Right renal pelvis (tissue), 4 donors: ENCODE measurements at places on chromosomes 3 and 15.

- no peak for DNase-seq
These were observed 315.9 kb downstream of the FEZF2 start for GRCh38 chr3:62057339-62058047.

DNA sequence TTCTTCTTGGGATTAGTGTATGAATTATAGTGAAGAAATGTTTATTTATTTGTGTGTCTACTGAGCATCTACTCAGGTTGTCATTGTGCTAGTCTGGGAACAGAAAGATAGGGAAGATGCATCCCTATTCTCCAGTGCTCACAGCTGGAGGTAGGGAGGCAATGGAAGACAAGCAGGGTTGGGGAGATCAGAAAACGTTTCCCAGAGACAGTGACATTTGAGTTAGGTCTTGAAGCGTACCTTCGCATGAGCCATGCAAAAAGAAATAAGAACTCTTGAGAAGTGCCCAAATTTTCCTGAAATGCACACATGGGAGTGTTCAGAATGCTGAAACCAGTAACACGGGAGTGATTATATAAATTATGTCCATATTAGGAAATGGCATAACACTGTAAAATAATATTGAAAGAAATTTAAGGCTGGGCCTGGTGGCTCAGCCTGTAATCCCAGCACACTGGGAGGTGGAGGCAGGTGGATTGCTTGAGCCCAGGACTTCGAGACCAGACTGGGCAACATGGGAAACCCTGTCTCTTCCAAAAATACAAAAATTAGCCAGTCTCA lies 5.3 kb upstream of the CEMIP start:
- no peak for DNase-seq

DNA sequence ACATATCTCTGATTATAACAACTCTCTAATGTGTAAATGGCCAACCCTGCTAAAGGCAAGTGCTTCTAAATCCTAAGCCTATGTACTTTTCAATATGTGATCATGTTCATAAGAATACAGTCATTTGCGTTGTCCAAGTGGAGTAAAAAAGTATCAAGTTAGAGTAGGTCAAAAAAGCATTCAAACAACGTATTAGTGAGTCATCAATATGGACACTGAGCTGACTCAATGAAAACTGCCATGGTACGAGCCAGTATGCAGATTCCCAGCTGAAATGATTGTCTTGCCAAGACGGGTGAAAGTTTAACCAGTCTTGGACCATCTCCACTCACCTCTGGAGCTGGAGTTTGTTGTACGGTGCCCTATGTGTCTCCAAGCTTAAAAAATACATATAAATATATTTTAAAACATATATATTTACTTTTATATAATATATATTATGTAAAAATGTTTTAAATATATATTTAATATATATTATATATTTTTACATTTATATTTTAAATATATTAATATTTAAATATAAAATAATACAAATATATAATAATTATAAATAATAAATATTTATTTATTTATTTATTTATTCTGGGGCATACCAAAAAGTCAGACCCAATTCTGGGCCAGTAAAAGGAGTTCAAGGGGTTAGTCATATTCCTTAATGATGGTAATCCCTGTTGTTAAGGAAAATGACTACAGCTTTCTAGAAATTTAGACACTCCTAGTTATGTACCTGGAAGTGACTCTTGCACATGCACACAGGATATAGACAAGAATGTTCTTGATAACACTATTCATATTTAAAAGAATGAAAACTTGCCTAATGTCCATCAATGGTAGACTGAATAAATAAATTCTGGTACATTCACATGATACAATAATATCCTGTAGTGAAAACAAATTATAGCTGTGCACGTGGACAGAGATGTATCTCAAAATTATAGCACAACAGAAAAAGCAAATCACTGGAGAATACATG lies 27.2 kb downstream of the PLSCR4 start:
- DNase-seq: no peak

DNA sequence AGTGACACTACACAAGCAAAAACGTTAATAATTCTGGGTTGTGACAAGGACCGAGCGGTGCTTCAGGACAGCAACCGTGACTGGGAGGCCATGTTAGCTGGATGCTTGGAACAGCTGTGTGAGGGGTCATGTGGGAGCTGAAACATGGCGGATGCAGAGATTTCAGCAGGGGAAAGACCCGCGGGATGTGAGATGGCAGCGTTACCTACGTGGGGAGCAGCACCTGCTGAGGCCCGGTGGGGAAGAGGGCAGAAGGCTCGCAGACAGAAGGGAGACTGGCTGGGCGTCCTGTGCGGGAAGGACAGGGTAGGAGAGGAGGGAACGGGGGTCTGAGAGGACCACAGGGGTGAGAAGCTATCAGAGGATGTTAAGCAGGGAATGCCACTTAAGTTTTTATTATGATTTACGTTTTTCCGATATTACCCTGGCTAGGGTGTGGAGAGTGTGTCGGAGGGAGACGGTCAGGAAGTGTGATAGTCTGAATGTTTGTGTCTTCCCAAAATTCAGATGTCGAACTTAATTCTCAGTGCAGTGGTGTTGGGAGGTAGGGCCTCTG lies 228.8 kb upstream of the LYSMD4 start:
- no peak for DNase-seq

- no peak for DNase-seq
These were observed 23.6 kb downstream of the RHCG start for GRCh38 chr15:89472785-89473256.

- DNase-seq: no peak
These were observed 147.2 kb downstream of the FNDC3B start for GRCh38 chr3:172186607-172187006.

DNA sequence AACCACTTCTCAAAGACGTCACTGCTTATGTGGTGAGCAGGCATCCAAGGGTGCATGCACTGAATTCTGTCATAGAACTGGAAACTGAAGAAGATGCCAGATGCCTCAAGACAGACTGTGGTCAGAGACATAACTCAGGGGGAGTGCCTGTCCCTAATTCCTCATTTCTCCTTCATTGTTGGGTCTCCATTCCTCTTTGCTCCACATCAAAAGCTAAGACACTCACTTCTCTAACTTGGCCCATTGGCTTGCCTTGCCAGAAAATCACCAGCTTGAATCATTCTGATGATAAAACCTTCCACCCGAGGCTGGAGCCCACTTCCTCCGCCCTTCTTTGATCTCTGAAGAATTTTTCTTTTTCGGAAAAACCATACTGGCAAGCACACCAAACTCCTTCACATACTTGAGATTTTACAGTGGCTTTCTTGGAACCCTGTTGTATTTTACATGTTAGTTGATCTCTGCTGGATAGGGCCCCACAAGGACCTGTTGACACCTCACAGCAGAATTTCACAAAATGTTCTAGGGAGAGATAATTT lies 69.9 kb downstream of the COL8A1 start:
- no peak for DNase-seq

DNA sequence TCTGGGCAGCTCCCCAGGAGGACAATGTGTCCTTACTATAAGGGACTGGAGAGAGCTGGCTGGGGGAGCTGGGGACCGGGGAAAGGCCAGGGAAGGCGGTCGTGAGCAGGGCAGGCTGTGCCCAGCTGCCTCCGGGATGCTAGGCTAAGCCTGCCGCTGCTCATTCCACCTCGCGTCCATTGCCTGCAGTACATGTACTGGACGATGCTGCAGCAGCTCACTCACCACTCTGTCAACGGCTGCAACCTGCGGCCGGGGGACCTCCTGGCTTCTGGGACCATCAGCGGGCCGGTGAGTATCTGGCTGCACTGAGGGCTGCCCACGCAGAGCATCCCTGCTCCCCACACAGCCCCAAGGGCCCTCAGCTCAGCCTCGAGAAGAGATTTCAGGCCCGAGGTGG lies 27.1 kb downstream of the FAH start:
- DNase-seq: no peak

DNA sequence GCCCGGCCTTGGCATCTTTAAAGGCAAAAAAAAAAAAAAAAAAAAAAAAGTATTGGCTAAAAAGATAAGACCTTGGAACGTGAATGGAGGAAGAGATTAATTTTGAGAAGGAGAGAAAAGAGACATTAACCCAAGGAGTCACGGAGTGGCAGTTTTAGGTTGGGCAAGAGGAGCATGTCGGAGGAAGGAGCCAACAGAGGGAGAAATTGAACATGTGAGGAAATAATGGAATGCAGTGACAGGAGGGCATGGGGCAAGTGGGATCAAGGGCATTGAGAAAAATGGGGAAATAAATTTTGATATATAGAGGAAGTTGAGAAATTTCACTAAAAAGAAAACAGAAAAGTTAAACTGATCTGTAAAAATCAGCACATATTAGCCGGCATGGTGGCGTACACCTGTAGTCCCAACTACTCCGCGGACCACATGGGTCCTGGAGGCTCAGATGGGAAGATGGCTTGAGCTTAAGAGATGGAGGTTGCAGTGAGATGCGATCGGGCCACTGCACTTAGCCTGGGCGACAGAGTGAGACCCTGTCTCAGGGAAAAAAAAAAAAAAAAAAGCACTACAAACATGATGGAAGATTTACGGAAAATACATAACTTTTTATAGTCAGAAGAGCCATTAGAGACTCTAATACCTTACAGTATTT lies 1.2 kb downstream of the HAUS2 start:
- no peak for DNase-seq

GRCh38 chr3:150238048-150238802 lies 169.9 kb upstream of the TSC22D2 start:
- no peak for DNase-seq

DNA sequence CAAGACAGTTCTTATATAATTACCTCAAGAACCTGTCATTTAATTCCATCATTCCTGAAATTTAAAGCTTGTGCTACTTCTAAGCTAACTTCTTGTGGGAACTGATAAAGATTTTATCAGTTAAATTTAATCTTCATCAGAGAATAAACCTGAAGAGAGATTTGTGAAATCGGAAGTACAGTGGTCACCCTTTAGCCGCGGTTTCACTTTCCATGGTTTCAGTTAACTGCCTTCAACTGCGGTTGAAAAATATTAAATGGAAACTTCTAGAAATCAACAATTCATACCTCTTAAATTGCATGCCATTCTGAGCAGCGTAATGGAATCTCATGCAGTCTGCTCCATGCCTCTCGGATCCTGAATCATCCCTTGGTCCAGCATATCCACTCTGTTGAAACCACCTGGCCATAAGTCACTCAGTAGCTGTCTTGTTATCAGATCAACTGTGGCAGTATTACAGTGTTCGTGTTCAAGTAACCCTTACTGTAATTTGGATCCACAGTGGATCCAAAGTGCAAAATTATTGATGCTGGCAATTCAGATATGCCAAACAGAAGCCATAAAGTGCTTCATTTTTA lies 626.1 kb downstream of the CADM2 start:
- DNase-seq: no peak

DNA sequence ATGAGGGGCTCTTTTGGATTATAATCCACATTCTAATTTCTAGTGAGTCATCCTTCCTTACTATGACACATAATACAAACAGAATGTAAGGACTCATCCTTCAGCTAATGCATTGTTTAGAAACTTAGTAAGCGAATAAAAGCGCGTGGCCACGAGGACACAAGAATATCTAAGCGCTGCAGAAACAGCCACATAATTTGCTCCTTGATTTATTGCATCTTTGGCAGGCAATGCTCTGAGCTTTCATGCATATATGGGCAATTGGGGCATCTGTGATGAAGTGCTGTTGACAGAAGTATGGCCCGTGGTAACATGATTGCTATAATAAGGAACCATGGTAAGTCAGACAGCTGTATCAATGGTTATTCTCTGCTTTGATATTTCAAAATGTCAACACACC lies 191.3 kb upstream of the ZNF385D start:
- no peak for DNase-seq

- DNase-seq: no peak
These were observed 9.6 kb upstream of the TIPARP start for GRCh38 chr3:156664831-156665178.

DNA sequence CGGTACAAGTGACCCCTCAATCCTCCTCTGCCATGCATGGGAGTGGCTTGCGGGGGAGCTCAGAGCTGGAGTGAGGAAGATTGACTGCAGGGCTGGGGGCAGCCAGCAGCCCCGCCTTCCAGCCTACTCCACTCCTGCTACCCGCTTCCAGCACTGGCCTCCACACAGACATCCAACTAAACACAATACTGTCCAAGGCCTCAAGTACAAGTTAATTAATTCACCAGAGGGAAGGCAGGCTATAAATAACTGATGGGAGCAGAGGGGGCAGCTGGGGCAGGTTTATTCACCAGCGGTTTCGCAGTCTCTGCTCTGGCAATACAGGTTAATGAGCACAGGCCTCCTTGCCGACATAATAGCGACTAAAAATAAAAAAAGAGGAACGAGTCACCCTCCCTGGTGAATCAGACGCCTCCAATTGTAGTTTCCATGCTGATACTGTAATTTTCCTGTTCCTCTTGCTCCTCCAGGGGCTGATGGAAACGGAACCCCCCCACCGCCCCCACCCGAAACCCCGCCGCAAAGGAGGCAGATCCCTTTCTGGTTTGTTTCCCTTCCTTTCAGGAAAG lies 166.4 kb upstream of the TLE3 start:
- DNase-seq: no peak

DNA sequence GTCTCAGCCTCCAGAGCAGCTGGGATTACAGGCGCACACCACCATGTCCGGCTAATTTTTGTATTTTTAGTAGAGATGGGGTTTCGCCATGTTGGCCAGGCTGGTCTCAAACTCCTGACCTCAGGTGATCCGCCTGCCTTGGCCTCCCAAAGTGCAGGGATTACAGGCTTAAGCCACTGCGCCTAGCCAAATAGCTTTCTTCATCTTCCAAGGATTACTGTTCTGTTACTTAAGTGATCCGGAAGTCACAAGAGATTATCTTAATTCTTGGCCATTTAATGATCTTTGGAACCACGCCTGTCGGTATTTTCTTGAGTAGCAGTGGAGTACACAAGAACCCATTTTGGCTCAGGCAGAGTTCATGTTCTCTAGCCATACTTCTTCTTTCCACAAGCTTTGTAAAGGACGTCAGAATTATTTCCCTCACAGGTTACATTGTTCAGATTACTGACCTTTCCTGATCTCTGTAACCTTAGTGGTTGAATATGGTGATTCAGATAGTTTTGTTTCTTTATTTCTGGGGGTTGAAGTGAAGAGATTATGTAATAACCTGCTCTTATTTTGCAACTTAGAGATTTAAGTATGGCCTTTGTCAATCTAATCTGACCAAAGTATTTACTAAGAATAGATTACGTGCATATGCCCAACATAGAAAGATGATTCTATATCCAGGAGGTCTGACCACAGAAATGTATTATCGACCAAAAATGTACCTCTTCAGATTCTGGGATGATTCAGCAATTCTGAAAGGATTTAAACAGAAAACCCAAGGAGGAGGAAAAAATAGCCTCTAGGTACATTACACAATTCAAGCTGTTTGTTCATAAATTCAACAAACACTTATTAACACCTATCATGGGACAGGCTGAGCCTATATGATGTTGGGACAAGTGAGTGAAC lies 132.2 kb downstream of the GREM1 start:
- no peak for DNase-seq

GRCh38 chr3:194184265-194184751 lies 48.4 kb downstream of the HES1 start:
- no peak for DNase-seq

- no peak for DNase-seq
These were observed 114.7 kb upstream of the BHLHE40 start for GRCh38 chr3:4864503-4864902.

GRCh38 chr3:49460188-49460890 lies 9.7 kb upstream of the DAG1 start:
- no peak for DNase-seq
